ENCODE measurements at places on chromosomes 11 and 22.
A peak's percentile ranks its signal among the peaks of the same experiment; 100 is the strongest.

- no peak for DNase-seq
Measured at GRCh38 chr11:32030875-32031503, 59.9 kb upstream of the RCN1 start.

- DNase-seq, result no peak
Measured at GRCh38 chr11:124930799-124931198, 5.0 kb downstream of the HEPACAM start.

GRCh38 chr22:33656808-33657628 is 263.3 kb downstream of the LARGE1 start:
- DNase-seq, result no peak

DNA sequence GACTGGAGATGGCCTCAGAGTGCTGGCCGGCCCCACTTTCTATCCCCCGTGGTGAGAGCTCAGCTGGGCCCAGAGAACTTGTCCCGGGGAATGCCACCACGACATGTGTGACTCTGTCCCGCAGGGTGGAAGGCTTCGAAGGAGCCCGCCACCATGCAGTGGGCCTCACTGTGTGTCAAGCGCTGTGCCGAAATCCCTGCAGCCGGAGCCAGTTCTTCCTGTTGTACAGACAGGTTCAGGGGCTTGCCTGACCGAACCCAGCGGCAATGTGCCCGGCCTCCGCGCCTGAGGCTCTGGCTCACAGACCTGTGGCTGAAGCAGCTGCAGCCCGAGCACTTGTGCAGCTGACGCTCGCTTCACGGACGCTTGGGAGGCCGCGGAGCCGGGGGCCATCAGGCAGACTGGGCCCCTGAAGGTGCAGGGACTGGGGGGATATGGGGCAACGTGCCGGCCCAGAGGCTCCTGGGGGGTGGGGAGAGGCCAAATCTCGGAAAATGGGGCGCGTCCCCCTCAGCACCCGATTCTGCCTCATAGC is 650 bp downstream of the PPM1F start:
- DNase-seq, result no peak

DNA sequence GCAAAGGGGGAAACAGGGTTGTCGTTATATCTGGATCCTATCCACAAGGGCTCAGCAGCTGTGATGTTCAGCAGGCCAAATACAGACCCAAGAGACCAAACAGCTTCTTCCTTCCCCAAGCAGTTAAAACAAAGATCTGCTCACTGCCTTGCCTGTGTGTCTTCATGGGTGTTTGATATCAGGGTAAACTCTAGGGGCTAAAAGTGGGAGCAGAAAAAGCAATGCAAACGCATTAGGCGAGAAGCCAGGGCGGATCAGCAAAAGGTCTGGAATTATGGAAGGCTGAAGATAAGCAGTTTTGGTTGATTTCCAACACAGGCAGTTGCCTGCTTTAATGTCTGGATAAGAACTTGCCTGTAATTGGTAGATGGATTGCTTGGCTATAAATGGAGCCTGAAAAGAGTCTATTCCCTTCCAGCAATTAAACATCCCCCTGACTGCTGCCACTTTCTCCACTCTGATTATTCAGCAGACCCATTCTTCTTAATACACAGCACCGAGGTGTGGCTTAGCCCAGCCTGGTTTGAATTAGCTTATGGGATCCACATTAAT is 126.3 kb downstream of the COMMD9 start:
- DNase-seq, result peak; percentile 57

DNA sequence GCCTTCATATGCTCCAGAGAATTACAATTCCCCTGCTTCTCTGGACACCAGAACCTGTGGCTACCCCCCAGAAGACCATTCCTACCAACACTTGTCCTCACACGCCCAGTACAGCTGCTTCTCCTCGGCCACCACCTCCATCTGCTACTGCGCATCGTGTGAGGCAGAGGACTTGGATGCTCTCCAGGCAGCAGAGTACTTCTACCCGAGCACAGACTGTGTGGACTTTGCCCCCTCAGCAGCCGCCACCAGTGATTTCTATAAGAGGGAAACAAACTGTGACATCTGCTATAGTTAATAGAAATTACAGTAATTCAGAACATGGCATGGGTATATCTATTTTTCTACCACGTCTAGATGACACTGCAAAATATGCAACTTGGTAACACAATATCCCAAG is 9.8 kb downstream of the POU2AF3 start:
- peak; percentile 99 for DNase-seq

DNA sequence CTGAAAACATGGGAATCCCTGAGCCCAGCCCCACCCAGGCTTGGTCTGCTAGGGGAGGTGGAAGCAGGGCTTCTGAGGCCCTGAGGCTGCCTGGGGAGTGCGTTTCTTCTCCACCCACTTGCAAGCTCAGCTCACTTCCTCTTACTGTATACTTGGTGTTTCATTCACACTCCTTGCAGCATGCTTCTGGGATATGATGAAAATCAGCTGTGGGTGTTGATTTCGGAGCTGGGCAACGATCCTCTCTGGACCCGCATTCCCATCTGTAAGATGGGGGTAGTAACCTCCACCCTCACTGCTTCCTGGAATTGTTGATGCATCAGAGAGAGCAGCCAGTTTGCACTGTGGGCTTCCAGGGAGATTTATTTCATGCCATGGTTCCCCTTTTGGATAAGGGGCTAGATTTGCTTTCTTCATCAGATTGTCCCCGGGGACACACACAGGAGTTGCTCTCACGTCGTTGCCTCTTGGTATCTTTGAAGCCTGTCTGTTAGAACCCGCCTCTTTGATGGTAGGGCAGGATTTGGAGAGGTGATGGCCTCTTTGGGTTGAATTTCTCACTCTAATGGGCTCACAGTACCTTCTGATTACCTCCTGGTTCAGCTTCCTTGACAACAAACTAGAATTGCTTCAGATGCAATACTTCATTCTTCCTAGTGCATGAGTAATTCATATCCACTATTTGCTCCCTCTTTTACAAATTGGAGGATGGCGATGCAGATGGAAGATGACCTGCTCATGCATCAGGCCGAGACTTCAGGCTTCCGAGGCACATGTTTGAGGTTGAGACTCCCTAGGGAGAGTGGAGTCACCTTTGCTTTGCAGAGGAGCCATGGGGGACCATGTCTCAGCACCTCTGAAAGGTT is 40.4 kb downstream of the BCR start:
- peak; percentile 20 for DNase-seq

- DNase-seq, result no peak
Measured at GRCh38 chr11:85495918-85496317, 131.2 kb downstream of the DLG2 start.

- DNase-seq, result peak; percentile 67
Measured at GRCh38 chr11:74634537-74634936, 42.2 kb downstream of the POLD3 start.

DNA sequence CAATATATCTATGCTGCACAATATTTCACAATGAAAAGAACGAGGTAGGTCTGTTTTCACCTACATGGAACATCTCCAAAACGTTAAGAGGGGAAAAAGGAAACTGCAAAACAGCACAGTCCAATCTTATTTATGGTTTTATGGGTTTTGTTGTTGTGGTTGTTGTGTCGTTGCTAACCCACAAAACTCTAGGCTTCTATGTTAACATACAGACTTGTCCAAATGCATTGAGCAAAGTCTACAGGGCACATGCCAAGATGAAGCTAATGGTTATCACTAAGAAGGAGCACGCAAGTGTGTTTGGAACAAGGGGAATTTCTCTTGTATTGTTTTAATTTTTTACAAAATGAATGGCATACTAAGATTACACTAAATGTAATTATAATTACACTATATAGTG is 48.6 kb downstream of the AHNAK start:
- DNase-seq, result no peak

- no peak for DNase-seq
Measured at GRCh38 chr11:21323617-21324016, 654.2 kb downstream of the NELL1 start.

- DNase-seq, result peak; percentile 64
Measured at GRCh38 chr11:45921561-45922424, 663 bp upstream of the LARGE2 start.

GRCh38 chr11:116640641-116641402 is 132.0 kb downstream of the BUD13 start:
- DNase-seq, result peak; percentile 53

- DNase-seq, result no peak
Measured at GRCh38 chr11:833114-833791, 501 bp downstream of the CD151 start.

DNA sequence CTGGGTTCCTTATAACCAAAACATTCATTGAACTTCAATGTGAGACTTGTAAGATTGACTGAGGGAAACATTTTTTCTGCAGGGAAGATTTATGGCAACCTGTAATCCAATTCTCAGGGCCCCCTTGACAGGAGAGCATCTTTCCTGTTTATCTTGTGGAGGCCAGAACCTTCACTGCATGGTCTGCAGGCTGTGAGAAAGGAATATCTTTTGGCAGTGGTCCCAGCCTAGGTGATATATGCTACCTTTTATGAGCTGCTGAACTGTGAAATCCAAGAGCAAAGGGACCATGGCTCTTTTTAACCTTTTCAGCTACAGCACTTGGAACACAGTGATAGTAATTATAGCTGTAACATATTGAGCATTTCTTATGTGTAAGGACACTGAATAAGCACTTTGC is 590.2 kb upstream of the B3GAT1 start:
- DNase-seq, result peak; percentile 19

DNA sequence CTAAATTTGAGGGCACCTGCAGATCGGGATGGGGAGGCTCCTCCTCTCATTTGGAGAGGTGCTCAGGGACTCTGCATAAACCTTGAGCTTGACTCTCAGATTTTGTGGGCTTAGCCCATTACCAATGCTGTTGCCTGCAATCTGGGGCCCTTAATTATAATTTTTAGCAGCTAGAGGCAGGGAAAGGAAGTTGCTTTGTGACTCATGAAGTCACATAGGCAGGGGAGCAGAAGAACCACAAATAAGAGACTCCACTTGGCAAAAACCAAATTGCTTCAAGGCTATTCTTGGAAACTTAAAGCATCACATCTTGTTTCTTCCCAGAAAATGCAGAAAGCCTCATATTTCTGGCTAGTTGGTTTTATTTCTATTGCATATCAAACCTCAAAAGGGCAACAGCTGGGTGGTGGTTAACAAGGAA is 46.9 kb downstream of the MICAL2 start:
- no peak for DNase-seq

GRCh38 chr11:4825132-4825531 is 4.0 kb downstream of the OR51F2 start:
- DNase-seq, result no peak

DNA sequence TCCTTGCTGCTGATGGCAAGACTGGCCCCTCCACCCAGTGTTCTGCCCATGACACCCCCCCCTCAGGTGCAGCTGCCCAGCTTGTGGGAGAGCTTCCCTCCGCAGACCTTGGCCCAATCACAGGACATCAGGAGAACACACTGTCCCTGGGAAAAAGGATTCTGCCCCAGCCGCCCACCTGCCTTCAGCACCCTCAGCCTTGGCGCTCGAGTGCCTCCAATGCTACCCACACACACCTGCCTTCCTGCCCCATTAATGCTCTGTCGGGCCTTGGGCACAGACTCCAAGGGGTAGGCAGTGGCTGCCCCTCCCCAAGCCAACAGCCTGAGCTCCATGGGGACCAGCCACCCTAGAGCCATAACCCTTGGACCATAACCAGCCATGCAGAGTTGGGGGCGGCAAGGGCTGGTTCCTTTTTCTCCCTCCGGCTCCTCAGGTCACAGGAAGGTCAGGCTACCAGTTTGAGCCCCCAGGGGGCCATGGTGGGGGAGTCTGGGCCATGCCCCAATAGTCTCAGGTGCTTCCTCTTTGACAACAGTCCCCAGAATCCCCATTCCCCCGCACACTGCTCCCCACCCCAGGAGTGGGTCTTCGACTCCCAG is 1.3 kb upstream of the ZNF70 start:
- DNase-seq, result no peak

DNA sequence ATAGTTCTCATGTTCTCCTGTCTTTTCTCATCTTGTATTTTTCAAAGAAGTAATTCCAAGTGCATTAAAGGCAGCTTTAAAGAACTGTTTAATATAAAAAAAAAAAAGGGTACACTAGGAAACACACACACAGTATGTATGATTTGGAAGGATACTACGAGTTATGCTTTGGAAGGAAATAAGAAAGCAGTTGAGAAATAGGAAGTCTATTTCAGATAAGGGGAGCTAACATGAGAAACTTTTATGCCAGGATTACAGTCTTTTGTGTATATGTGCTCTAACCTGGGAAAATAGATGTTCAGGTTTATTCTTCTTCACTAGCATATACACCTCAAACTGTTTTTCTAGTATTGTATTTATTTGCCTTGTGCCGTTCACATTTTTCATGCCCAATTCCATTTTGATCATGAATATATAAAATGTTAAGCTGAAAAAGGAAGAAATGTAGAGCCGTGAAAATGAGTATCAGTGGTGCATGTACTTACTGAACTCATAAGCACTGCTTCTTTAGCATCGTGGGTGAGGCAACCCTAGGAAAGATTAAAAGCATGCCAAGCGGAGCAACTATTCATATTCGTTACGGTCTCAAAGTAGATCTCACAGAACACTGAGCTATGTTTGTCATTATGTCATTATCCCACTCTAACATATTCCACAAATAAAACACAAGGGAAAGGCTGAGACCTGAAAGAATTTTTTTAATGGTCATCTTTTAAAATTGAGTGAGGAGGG is 59.6 kb downstream of the GUCY1A2 start:
- DNase-seq, result no peak

DNA sequence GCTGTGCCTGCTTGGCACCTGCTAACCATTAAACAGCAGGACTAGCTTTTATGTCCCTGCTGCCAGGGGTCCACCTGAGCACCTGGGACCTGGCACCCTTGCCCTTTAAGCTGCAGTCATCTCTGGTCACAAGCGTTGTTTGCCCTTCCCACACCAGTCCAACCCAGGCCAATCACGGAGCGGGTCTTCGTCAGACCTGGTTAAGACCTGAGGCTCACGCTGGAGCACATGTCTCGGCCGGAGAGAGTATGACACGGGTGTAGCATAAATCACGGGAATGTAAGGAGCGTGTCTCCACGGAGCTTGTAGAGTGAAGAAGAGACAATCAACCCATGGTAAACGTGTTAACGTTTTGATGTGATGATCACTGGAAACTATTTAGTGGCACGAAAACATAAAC is 847.3 kb downstream of the BRD1 start:
- DNase-seq, result no peak

GRCh38 chr11:86916330-86916729 is 38.9 kb downstream of the FZD4 start:
- DNase-seq, result no peak

GRCh38 chr22:50306753-50307749 is at the start of gene PLXNB2:
Gene PLXNB2, minus strand, starts transcription at chr22:50307646. Its CDS starts 17,062 bp downstream, at chr22:50290584.
- peak; percentile 74 for DNase-seq

DNA sequence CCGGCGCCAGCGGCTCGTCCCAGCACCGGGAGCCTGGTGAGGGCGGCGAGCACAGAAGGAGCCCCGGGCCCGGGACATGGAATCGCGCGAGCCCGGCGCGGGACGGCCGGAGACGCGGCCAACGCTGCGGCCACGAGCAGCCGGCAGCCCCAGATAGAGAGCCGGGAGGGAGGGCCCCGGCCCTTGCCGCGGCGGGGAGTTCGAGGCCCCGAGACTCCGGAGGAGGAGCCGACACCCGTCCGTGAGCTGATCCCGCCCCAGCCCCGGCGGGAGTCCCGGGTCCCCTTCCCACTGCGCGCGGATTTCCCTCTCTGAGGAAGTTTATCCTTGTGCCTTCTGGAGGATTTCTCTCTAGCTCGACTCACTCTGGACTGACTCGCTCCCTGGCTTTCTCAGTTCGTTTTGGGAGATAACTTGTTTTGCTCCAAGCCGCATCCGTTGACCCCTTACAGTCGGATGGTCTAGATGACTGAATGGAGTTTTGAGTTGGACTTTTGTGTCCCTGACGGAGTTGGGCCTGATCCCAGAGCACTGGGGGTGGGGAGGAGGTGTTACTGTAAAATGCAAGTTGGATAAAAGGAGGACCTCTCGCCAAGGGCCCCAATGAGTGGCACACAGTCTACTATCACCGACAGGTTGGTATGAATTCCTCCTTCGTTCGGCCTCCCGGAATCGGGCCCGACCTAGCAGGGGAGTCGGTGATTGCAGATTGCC is 585 bp downstream of the ARHGEF12 start:
- DNase-seq, result peak; percentile 29

Measured in NCI-H2171 treated with DMSO at 0.1 percent for 48 hours (cell line).